ENCODE measurements at places on chromosomes 7 and 10.

- no peak for DNase-seq
- H3K27ac ChIP-seq = no peak overlapping the region
Observed at GRCh38 chr10:99733366-99733765, 1.3 kb downstream of the CUTC start.

GRCh38 chr10:91022924-91023699, 102.2 kb upstream of the ANKRD1 start:
- no peaks in the 10 kb centered on the region for H3K36me3 ChIP-seq
- no peak overlapping the region for H3K4me3 ChIP-seq
- peak overlapping the region; percentile 5 for H3K27ac ChIP-seq

DNA sequence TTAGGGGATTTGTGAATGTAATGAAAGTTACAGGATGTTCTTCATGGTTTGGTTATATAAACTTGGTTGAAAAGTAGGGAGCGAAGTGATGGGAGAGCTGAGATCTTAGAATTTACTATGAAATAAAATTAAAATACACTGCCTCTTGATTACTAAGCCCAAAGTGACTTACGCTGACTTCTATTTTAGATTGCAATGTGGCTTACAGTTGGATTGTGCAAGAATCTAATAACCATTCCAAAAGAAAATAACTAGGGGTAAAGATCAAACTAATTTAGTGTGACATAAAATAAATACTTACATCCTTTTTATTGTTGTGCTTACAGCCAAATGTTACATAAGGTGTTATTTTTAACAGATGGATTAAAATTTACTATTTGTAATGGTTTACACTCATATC, 15.3 kb downstream of the WNT16 start:
- H3K27ac ChIP-seq = no peak overlapping the region
- no peak for DNase-seq
- H3K4me3 ChIP-seq = no peak overlapping the region
- H3K27me3 ChIP-seq = no peaks in the 10 kb centered on the region
- H3K4me1 ChIP-seq = no peaks in the 10 kb centered on the region
- no peaks in the 10 kb centered on the region for H3K36me3 ChIP-seq

DNA sequence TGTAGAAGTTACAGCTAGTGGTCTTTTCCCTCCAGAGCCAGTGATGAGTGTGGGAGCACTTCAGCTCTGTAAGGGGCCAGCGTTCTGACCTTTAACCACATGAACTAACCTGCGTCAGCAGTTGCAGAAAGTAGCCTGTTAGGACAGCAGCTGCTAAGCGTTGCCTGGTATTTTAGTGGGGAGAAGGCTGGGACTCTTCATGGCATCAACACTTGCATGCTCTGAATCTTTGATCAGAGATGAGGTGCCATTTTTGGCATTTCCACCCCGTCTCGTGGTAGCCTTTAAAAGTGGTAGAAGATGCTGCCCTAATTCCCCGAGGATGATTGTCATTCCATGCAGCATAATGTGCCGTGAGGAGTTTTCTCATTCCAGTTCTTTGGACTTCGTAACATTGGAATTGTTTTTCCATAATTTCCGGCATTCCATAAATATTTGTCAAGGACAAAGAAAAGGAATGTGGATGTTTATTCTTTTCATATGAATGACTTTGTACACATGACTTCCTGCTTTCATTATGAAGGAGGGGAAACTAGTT, 92.2 kb downstream of the AVL9 start:
- no peak overlapping the region for H3K4me3 ChIP-seq
- H3K27me3 ChIP-seq = no peaks in the 10 kb centered on the region
- no peak for DNase-seq
- H3K36me3 ChIP-seq = peaks cover 52% of the 10 kb centered on the region

- no peak overlapping the region for H3K4me3 ChIP-seq
- H3K36me3 ChIP-seq = no peaks in the 10 kb centered on the region
- no peak for DNase-seq
- H3K27ac ChIP-seq = no peak overlapping the region
- H3K4me1 ChIP-seq = no peaks in the 10 kb centered on the region
Observed at GRCh38 chr7:39504963-39505362, 61.2 kb upstream of the YAE1 start.

- H3K4me1 ChIP-seq = peaks cover 12% of the 10 kb centered on the region
- no peaks in the 10 kb centered on the region for H3K27me3 ChIP-seq
- no peak for DNase-seq
- H3K27ac ChIP-seq = no peak overlapping the region
- H3K36me3 ChIP-seq = peaks cover 34% of the 10 kb centered on the region
Observed at GRCh38 chr7:96188591-96188991, 133.3 kb downstream of the SLC25A13 start.

DNA sequence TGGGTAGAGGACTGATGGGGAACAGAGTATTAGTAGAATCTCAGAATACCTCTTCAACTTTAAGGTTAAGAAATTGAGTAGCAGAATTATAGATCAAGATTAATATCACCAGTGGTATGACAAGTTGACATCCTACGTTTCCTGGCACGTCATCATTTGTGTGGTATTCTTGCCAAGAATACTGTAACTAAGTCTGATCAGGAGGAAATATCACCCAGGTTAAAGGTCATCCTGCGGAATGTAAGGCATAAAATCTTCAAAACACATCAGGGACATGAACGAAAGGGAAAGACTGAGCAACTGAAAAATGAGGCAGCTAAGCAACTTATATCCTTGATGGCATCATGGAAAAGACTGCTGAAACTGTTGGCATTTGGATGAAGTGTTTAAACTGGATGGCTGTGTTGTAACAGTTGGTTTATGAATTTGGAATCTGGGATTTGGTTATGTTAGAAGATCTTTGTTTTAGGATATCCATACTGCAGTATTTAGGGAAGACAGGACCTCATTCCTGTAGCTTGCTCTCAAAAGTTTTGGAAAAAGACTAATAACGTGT, 86.1 kb downstream of the TRIM24 start:
- H3K4me1 ChIP-seq = no peaks in the 10 kb centered on the region
- H3K27ac ChIP-seq = no peak overlapping the region
- DNase-seq = no peak
- no peak overlapping the region for H3K4me3 ChIP-seq
- H3K27me3 ChIP-seq = no peaks in the 10 kb centered on the region
- peaks cover 44% of the 10 kb centered on the region for H3K36me3 ChIP-seq

DNA sequence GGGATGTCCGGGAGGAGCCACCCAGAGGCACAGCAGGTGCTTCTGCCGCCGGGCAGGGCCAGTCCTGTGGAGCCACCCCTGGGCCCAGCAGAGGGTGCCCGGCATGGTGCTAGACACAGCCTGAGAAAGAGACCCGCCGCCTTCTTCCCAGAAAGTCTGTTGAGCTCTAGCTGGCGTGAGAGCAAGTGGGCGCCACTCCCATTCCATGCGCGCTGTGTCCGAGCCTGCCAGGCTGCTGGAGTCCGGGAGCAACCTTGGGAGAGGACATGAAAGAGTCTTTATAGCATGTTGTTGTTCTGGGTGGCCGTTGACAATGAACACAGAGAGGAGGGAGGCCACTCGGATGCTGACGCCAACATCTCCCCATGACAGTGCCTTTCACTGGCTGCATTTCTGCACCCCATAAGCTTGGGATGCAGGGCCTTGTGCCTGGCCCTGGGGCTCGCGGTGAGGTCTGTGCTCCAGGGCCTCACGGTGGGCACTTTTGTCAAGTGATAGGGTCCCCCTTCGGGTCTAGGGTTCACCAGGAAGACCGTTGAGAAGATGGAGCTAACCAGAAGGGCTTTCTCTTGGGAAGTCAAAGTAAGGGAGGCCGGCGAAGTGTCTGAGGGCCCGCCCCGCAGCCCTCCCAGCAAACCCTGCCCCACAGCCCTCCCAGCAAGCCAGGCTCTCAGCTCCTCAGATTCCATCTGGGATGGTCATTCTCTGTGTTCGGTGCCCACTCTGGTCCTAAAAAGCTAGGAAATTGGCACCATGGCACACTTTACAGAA, 47.3 kb downstream of the NKX6-2 start:
- no peak overlapping the region for H3K27ac ChIP-seq
- H3K4me3 ChIP-seq = no peak overlapping the region
- no peaks in the 10 kb centered on the region for H3K4me1 ChIP-seq
- no peak for DNase-seq
- H3K27me3 ChIP-seq = no peaks in the 10 kb centered on the region

GRCh38 chr10:116992183-116992582, 12.8 kb downstream of the SHTN1 start:
- no peak overlapping the region for H3K27ac ChIP-seq
- H3K4me1 ChIP-seq = no peaks in the 10 kb centered on the region
- H3K36me3 ChIP-seq = no peaks in the 10 kb centered on the region
- no peaks in the 10 kb centered on the region for H3K27me3 ChIP-seq
- no peak for DNase-seq

- H3K27ac ChIP-seq = no peak overlapping the region
- H3K4me1 ChIP-seq = no peaks in the 10 kb centered on the region
- DNase-seq = no peak
- no peaks in the 10 kb centered on the region for H3K27me3 ChIP-seq
- H3K36me3 ChIP-seq = no peaks in the 10 kb centered on the region
Observed at GRCh38 chr10:112723876-112724275, 226.2 kb upstream of the TCF7L2 start.

DNA sequence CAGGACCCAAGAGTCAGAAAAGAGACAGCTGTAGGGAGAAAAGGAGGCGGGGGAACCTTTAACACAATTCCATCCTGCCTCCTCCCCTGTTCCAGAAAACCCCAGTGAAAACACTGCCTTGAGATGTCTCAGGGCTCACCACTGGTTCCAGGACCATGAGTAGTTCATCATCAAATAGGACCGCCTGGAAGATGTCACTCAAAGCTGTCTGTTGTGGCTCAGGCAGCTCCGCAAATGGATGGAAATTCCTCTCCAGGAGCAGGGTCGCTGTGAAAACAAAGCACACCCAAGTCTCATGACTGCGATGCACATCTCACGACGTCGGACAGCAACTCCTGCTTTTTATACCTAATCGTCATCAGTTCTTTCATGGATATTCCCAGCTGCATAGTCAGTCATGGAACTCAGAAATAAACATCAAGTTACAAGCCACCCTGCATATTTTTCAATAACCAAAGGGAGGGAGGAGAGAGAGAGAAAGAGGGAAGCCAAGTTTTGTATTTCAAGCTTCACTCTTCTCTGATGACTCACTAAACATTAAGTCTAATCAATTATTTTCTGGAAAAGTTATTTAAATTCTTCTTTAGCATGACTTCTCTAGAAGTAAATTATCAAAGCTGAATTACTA, 49.2 kb downstream of the GSDME start:
- DNase-seq = no peak
- H3K27me3 ChIP-seq = no peaks in the 10 kb centered on the region
- no peak overlapping the region for H3K4me3 ChIP-seq
- no peak overlapping the region for H3K27ac ChIP-seq
- no peaks in the 10 kb centered on the region for H3K4me1 ChIP-seq
- no peaks in the 10 kb centered on the region for H3K36me3 ChIP-seq

GRCh38 chr10:22317076-22317370, 835 bp downstream of the COMMD3 start:
- no peaks in the 10 kb centered on the region for H3K36me3 ChIP-seq
- no peak for DNase-seq
- peaks cover 2% of the 10 kb centered on the region for H3K27me3 ChIP-seq
- peaks cover 34% of the 10 kb centered on the region for H3K4me1 ChIP-seq
- peak overlapping the region; percentile 92 for H3K27ac ChIP-seq
- H3K4me3 ChIP-seq = peak overlapping the region; percentile 84

DNA sequence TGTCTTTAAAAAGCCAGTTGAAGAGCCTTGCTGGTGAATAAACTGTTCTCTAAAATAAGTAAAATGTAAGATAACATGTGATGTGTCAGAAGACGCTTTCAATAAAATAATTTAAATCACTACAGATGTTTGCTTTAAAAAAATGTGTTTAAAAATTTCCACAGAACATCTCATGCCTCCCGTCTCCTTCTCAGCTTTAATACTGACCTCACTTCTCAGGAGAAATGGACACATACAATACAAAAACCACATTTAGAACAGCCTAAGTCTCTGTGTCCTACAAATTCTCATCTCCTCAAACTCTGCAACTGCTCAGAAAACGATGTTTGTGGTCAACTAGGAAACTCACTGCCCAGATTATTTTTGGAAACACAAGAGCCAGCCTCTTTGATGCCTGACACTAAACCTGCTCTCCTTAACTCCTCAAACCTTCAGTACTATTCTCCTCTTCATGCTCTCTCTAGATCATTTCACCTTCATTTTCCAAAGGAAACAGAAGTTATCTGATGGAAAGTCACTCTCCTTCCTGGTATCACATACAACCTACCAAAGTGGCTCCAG, 120.3 kb downstream of the ZNF438 start:
- H3K4me3 ChIP-seq = no peak overlapping the region
- peaks cover 7% of the 10 kb centered on the region for H3K36me3 ChIP-seq
- H3K27ac ChIP-seq = no peak overlapping the region
- H3K4me1 ChIP-seq = no peaks in the 10 kb centered on the region
- H3K27me3 ChIP-seq = no peaks in the 10 kb centered on the region
